ENCODE measurements at places on chromosomes 13 and 19.

GRCh38 chr13:40061466-40062450 is 406.3 kb downstream of the COG6 start:
- DNase-seq: no peak

DNA sequence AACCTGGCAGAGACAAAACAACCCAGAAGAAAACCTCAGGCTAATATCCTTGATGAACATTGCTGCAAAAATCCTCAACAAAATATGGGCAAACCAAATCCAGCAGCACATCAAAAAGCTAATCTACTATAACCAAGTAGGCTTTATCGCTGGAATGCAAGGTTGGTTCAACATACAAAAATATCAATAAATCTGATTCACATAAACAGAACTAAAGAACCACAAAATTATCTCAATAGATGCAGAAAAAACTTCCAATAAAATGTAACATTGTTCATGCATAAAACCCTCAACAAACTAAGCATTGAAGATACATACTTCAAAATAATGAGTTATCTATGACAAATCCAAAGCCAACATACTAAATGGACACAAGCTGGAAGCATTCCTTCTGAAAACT is 8.8 kb downstream of the ZNF724 start:
- DNase-seq: no peak

GRCh38 chr13:86438034-86438433 is 638.8 kb upstream of the SLITRK6 start:
- no peak for DNase-seq

- DNase-seq: no peak
Measured at GRCh38 chr13:22665506-22665905, 515.3 kb upstream of the SGCG start.

All from CD4-positive, alpha-beta T cell treated with Interleukin-1 beta for 1 hour (primary cell).